AG20443 (cell line): ENCODE measurements at places on chromosomes 3 and 15.

DNA sequence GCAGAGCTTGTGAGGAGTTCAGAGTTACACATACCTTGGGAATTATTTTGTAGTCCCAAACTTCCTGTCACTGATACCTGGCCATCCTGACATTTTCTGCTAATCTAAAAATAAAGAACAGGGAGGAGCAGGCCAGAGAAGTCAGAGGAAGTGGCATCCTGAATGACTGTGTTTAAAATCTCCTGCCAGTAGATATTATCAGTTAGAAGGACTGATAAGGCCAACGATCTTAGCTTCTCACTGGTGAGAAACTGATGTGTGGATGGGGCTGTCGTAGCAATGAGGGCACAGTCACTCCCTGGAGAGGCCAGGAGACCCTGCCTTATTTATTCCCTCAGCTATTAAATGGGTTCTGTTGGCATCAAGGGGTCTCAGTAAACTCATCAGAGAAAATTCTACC is 115.1 kb downstream of the DGKG start:
- no peak for DNase-seq

DNA sequence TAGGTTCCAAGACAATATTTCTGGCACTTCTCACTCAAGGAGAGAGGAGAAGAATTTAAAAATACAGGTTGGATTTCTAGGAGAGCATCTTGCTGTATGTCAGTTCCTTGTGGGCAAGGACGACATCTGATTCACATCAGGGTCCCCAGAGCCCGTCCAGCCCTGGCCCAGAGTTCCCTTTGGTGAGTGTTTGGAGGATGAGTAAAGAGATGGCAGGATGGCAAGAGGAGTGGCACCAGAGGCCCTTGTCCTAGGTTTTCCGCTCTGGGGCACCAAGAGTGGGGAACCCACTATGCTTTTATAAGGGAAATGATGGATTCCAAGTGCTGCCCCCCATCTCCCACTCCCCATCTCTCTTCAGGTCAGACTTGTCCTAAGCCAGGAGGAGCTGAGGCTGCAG is 181.8 kb downstream of the TBC1D2B start:
- DNase-seq: peak; percentile 46

DNA sequence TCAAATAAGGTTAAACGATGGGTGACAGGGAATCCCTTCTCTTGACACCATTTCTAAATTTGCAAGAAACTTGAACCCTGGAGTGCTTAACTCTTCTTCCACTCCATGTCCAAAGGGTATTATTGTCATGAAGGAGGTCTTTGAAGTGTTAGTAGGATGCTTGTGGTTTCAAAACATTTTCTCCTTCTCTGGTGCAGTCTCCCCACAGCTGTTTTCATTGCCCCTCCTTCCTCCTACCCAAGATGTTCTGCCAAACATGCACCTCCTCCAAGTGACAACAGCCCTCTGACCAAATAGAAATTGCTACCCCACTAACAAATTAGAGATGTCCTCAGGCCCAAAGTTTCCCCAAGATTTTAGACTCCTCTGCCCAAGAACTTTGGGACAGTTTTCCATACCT is 151.4 kb downstream of the POLR2M start:
- no peak for DNase-seq

GRCh38 chr3:44510000-44510368 is 32.5 kb upstream of the ZNF445 start:
- no peak for DNase-seq

GRCh38 chr15:22874256-22874655 is 35.8 kb downstream of the NIPA2 start:
- DNase-seq: no peak
